ENCODE measurements at places on chromosomes 16 and 17.
A peak's percentile ranks its signal among the peaks of the same experiment; 100 is the strongest.

GRCh38 chr16:49688036-49688697 lies 167.7 kb downstream of the ZNF423 start:
- DNase-seq = no peak

DNA sequence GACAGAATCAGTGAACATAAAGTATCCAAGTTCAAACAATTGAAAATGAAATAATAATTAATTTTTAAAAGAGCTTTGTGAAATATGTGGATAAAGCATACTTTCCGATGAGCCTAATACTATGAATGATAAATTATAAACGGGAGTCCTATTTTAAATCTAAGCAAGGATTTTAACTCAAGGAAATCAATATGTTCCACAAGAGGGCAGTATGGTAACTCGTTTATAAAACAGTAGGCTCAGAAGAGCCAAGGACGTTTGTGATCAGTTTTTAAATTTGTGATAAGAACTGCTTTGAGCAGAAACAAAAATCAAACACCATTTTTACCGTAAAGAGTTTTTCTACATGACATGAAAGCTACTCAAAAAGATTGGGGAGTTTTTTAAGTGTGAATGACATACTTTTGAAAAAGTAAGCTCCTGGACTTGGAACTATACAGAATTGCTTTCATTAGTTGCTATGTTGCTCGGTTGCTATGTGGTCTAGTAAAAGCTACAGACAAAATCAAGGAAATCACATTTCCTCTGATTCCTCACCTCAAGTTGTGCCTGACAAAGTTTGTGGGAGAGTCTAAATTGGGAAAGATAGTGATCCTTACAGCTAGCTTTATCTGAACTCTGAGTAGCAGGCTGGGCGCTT lies 11.8 kb upstream of the TEKT1 start:
- DNase-seq = no peak

DNA sequence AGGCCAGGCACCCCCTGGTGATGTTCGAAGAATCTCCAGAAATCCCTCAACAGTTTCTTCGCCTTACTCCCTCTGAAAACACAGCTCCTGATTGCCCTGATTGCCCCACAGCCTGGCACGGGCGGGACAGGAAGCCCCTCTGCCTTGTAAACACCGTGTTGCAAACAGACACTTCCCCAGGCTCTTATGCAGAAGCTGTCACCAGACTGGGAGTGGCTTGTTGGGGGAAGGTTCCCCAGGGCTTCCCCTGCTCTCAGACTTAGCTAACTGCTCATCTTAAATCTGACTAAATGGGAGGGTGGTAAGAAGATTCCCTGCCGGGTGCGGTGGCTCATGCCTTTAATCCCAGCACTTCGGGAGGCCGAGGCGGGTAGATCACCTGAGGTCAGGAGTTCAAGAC lies 11.2 kb downstream of the PIK3R5 start:
- peak; percentile 52 for DNase-seq

GRCh38 chr17:53516636-53517035 lies 306.1 kb upstream of the KIF2B start:
- DNase-seq = no peak

DNA sequence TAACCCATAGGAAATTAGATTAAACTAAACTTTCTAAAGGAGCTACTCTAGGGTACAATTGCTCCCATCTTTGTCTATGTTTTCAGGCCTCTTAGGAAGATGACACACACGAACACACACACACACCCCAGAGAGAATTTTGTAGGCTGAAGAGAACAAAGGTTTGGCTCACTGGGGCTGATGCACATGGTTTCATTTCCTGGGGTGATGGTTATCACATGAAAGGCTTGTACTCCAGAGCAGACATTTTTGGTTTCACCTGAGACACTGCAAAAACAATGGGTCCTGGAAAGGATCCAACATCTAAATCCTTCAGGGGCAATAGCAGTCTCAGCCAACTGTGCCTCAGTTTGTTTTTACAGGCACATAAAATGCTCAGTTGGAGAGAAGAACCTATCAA lies 62.8 kb downstream of the GRB7 start:
- no peak for DNase-seq

DNA sequence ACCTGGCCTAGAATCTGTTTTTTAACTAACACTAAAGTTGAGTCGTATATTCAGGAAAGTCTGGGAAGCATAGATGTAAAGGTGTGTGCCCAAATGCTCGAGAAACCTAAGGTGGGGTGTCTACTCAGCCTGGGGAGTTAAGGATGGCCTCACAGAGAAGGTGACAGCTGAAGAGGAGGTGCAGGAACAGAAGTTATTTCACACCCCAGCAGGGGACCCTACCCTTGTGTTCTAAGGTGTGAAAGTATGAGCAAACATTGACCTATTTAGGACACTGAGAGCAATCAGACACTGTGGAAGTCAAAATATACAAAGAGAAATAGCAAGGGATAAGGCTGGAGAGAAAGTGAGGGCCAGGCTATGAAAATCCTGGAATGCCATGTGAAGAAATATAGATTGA lies 49.0 kb upstream of the DHX40 start:
- no peak for DNase-seq

DNA sequence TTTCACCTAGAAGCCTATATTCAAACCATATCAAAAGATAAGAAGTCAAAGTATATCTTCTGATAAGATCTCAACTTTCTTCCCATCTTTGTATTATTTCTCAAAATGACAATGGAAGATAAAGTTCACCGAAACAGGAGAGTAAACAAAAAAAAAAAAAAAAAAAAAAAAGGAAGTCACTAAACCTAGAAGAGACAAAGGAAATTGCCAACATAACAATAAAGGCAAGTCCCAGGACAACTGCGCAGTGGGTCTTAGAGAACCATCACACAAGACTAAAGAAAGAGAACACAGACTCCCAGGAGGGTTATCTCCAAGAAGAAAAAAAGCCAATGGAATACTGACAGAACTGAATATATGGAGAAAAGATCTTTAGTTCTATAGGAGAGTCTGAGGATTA lies 65.7 kb downstream of the SMURF2 start:
- DNase-seq = peak; percentile 12

DNA sequence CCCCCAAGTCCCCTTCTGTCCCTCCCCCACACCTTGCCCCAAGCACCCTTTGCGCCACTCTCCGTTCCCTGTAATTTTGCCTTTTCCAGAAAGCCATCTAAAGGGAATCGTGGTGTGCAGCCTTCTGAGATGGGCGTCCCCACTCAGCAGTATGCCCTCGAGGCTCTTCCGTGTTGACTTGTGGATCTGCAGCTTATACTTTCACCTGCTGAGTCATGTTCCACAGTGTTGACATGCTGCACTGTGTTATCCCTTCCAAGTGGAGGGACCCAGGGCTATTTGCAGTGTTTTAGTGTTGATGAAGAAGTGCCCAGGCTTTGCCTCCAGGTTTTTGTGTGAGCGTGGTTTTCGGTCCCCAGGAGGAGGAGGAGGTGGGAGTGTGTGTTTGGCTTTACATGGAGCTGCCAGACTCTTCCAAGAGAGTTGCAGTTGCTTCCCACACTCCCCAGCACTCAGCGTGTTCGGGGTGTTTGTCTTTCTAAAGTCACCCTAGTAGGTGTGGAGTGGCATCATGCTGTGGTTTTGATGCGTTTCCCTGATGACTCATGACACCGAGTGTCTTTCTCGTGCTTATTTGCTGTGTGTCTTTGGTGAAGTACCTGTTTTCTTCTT lies 32.1 kb upstream of the JPT2 start:
- no peak for DNase-seq

GRCh38 chr16:72105978-72106377 lies 12.3 kb downstream of the DHX38 start:
- DNase-seq = no peak

GRCh38 chr17:31574458-31574857 lies 183.0 kb downstream of the RAB11FIP4 start:
- DNase-seq = no peak

- no peak for DNase-seq
Measured at GRCh38 chr17:43327421-43327820, 71.4 kb upstream of the ARL4D start.

- no peak for DNase-seq
Measured at GRCh38 chr16:87314990-87315420, 2.2 kb downstream of the C16orf95 start.

- DNase-seq = no peak
Measured at GRCh38 chr17:1011138-1011537, 14.2 kb downstream of the TIMM22 start.

DNA sequence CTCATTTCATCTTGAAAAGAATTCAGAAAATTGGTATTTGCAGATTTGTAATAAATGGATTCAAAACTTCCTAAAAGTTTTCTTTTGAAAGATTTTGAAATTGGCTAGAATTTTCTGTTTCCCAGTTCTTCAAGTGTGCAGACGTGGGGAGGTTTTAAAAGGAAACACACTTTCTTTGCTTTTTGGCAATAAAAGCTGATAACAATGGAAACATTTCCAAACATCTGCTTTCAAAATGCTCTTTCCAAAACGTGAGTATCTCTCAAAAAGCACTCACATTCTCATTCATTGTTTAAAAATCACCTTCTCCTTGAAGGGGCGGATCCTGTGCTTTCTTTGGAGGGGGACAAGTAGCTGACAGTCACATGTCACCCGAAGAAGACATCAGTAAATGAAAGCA lies 8.6 kb upstream of the GSG1L start:
- DNase-seq = no peak

DNA sequence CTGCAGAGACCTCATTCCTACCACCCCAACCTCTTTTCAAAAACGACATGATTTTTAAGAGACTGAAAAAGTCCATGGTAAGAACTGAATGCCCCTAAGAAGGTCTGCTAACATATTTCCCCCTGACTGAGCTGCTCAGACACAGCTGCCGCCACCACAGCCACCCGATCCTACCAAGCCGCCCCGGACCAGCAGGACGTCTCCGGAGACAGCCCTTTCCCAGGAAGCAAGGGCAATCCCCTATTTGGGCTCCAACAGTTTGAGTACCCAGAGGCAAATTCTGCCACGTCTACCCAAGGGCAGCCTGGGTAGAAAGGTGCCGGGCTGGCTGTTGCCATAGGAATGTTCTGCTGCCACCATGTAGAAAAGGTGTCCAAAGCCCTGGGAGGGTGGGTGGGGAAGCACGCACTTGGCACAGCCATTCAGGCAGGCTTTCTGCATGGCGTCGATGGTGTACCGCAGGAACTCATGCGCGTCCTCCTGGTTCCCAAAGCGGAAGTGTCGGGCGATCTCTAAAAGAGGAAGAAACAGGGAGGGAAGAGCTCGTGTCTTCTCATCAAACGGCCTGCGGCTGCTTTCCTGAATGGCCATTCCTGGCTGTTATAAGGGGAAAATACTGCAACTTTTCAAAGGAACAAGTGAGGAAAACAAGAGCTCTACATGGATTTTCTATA lies 13.6 kb downstream of the USP36 start:
- DNase-seq = no peak

GRCh38 chr17:10357768-10358167 lies 15.0 kb downstream of the MYH13 start:
- DNase-seq = no peak

- no peak for DNase-seq
Measured at GRCh38 chr17:79841369-79842135, 2.3 kb upstream of the CBX4 start.

- no peak for DNase-seq
Measured at GRCh38 chr16:11670171-11671131, 2.2 kb downstream of the SNN start.

- no peak for DNase-seq
Measured at GRCh38 chr17:8311131-8311790, 1.2 kb downstream of the ARHGEF15 start.

DNA sequence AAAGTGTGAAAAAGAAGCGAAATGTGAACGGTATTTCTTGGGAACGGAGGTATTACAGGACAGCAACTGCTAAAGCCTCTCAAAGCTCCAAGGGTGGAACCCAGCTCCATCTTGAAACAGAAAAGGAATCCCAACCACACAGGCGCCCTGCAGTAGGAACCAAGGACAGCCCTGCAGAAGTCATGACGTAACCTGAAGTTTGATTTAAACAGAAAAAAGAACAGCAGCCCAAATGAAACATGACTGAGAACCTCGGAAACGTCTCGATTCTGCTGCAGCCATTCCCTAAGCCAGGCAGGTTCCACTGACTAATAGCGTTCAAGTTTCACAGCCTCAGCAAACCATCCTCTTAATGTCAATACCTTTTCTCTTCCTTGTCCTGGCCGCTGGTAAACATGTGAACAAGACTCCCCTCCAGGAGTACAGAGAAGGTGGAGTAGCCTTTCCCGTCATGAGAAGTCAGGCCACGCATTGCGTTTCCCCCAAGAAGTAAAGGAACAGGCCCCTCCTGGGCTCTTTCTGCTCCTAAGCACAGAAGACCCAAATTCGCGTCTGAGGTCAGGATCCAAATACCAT lies 20.1 kb downstream of the SIAH1 start:
- DNase-seq = no peak

DNA sequence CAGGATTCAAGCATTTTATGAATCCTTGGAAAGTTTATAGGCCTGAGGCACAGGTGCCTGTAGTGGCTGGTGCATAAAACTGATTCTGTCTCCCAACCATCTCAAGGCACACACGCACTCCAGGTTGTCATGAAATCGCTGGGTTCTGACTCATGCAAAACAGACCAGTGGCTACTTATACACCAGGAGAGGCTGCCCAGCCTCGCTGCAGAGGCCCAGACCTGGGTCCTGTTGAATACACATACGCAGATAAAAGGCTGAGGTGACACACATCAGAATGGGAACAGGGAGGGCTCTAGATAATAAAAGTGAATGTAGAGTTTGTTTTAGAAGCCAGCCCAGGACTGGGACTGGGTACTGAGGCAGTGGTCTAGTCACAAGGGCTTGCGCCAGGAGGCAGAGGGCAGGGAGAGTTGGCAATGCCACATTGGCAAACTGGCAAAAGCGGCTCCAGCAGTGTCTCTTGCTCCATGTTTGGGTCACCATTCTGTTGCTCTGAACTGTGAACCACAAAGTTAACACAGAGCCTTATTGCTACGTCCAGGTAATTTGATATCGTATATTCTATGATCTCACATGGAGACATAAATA lies 13.6 kb downstream of the OR1D5 start:
- no peak for DNase-seq

DNA sequence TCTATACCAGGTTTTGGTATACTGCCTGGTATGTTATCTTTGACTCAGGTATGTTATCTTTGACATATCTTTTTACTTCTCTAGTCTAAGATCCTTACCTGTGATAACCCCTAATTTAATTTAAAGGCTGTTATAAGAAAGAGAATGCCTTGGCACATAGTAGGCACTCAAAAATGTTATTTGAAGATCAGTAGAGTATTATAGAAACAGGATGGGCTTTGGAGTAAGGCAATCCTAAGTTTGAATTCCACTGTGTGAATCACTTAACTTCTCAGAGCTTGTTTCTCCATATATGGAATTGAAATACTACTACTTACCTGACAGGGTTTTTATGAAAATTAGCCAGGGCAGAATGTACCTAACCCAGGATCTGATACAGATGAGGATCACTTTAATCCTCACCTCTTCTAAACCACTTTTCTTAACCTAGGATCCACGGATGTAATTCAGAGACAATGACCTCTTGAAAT lies 1.2 kb downstream of the BRIP1 start:
- no peak for DNase-seq
